Mucosa of gallbladder (tissue), 1 donor: ENCODE measurements at places on chromosomes 4 and X. TPM values are rescaled to one million over a fixed set of nuclear protein-coding genes. Genes with fewer than 3 reads are reported as not detected.

DNA sequence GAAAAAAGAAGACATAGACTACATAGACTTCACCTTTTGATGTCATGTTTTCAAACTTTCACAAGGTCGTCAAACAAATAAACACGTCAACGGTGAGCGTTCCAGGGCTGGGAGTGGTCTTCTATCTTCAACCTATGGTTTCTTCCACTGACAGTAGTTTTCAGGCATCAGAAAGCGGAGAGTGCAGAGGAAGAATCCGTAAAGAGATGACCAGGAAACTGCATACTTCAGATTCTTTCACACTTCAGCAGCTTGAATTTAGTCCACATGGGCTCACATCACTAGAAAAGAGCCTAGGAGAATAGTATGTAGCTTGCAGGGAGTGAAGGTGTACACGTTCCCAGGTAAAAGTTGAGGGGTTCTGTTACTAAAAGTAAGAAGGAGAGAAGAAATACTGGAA, 58.5 kb downstream of the NPY1R start:
- DNase-seq: no peak

- no peak for DNase-seq
These were observed 19.2 kb downstream of the DIAPH2 start for GRCh38 chrX:96703816-96704215.

TNIP3 gene
- 0.32 TPM for total RNA-seq

DNA sequence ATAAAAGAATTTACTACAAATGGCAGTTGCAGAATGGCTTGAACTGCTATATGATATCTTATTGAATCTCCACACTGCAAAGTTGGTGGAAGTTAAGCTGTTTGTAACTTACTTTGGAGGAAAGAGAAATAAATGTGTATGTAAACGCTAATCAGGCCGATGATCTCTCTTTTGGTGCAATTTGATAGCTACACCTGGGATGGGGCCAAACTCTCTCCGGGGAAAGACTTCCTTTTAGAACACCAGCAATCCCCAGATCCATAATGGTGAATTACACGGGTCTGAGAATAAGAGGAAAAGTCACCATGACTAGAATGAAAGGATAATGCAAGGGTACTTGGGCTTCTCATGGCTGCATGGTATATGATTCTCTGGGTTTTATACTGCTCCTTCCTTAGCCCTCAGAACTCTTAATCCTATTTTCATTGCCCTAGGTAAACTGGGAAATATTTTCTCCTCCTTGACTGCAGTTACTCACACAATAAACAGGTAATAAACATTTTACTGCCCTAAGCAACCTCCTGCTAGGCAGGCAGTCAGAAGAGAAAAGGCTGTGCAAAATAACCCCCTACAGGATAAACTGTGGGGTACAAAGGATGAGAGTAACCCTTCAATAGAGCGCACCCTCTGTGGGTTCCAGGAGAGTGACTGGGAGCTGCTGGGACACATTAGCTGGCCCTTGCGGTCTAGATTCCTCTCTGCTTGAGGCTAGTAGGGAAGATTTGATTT, 109.3 kb downstream of the MGST2 start:
- DNase-seq: no peak

DNA sequence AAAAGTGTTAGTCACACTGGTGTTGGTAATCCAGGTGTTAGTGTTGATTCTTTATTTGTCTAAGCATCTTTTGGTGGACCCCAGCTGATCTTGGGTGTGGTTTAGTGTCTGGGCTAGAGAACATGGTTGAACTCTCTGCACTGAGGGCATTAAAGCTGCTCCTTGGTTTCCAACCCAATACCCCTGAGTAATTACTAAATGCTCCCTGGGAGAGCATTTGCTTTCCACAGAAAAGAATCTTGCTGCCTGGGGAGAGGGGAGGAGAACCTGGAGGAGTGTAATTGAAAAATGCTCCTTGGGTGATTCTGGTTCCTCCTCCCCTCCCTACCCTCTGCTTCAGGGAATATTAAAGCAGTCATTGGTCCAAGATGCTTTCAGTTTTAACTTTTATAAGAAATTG, 3.1 kb downstream of the GUCY1B1 start:
- DNase-seq: no peak

MAGEA11 gene
- total RNA-seq: not detected
